Heart left ventricle (tissue), 16 donors: ENCODE measurements at places on chromosomes 6 and 20. TPM values are rescaled to one million over a fixed set of nuclear protein-coding genes. Genes with fewer than 3 reads are reported as not detected.

DNA sequence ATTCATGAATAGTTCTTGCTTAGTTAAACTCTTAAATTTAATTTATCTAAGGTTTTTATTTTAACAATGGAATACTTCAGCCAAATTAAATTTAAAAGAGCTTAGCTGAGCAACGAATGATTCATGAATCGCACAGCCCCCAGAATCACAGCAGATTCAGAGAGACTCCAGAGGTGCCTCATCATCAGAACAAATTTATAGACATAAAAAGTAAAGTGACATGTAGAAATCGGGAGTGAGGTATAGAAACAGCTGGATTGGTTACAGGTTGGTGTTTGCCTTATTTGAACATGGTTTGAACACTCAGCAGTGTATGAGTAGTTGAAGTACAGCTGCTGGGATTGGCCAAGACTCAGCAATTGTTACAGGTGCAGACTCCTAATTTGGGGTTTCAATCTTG is 132.7 kb upstream of the MAP3K4 start:
- no peak for DNase-seq

OTOR gene
- not detected for polyA plus RNA-seq

GRCh38 chr6:27280064-27280539 is 32.0 kb downstream of the POM121L2 start:
- DNase-seq: no peak

DNA sequence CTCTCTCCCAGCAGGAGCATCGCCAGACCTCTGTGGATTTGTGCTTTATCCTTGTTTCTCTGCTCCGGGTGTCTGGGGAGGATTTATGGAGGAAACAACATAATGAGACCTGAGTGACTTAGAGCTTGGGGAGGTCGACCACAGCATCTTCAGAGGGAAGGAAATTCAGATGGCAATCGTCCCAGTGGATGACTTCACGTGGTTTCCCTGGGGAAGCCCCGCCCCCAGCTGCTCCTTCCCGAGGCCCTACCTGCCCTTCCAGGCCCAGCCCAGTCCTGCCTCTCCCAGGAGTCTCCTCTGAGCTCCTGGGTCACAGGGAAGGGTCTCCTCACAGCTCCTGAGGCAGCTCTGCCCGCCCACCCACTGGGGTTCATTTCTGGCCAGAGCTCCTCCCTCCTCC is 430.3 kb upstream of the SULF2 start:
- no peak for DNase-seq

DYNLT2 gene
- polyA plus RNA-seq: 1.5 TPM

DNA sequence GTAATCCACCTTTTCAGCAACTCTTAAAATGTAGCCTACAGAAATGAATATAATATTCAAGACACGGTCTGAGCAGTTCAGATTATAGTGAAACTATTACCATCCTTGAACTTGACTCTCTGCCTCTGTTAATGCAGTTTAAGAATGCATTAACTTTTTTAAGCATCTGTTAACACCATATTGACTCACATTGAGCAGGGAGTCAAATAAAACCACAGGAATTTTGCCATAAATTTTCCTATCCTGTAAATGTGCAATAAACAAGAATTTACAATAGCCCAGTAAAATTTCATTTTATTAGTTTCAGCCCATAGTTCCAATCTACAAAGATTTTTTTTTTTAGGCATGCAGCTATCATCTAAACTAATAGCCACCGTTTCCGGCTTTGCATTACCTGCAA is 239.2 kb upstream of the DEFB112 start:
- DNase-seq: no peak

GRCh38 chr6:153125032-153125431 is 6.0 kb downstream of the RGS17 start:
- DNase-seq: no peak

- DNase-seq: no peak
Observed at GRCh38 chr20:43363506-43363905, 94.2 kb upstream of the SRSF6 start.

GRCh38 chr20:50431066-50431450 is 79.1 kb upstream of the PTPN1 start:
- no peak for DNase-seq
